ENCODE measurements at places on chromosomes 2 and 18.

- DNase-seq, result no peak
These were observed 344.6 kb upstream of the CHAC2 start for GRCh38 chr2:53422979-53423378.

- no peak for DNase-seq
These were observed 167.4 kb downstream of the SPAG16 start for GRCh38 chr2:213451542-213452239.

- DNase-seq, result no peak
These were observed 373.9 kb downstream of the GPD2 start for GRCh38 chr2:156810094-156810493.

DNA sequence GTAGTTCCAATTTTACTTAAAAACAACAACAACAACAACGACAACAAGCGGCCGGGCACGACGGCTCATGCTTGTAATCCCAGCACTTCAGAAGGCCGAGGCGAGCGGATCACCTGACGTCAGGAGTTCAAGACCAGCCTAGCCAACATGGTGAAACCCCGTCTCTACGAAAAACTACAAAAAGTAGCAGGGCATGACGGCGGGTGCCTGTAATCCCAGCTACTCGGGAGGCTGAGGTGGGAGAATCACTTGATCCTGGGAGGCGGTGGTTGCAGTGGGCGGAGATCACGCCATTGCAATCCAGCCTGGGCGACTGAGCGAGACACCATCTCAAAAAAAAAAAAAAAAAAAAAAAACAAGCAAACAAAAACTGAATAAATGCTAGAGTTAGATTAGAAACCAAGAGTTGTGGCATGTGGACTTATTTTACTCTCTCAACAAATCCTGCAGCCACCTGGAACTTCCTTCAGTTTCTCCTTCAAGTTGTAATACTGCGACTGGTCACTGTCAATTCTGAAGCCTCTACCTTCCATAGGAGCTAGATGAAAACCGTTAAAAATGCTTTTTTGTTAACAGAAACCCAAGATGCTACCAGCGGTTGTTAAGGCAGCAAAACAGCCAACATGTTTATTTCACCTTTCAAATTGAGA is 1.3 kb downstream of the ATP5F1A start:
- no peak for DNase-seq

DNA sequence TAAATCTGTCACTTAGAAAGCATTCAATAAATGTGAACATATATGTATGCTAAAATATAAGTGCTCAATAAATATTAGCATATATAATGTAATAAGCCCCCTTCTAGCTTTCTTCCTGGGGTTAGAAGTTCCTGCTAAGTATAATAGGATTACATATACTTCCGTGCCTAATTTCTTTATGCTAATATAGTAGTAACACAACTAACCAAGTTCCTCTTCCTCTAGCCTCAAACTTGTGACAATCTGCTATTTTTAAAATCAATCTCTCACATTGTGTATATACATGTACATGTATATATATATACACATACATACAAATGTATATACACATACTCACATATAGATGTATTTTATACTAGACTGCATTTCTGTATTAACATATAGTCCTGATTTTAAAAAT is 32.2 kb downstream of the TLK1 start:
- DNase-seq, result no peak

DNA sequence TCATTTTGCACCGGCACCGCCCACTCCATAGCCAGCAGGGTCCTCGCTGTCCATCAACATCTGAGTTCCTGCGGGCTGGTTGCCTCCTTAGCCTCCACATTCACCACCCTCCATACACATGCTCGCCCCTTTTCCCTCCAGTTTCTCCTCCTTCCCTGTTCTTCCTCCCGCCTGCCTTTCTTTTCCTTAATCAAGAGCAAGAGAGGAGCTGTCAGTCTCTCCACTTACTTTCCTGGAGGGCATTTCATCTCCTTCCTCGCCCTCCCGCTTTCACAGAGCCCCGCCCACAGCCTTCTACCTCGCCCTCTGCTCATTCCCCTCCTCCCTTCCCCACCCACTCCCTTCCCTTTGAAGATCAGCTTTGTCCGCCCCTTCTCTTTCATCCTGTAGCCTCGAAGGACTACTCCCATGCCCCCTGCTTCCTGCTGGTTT is 13.8 kb upstream of the ZBTB7C start:
- no peak for DNase-seq

DNA sequence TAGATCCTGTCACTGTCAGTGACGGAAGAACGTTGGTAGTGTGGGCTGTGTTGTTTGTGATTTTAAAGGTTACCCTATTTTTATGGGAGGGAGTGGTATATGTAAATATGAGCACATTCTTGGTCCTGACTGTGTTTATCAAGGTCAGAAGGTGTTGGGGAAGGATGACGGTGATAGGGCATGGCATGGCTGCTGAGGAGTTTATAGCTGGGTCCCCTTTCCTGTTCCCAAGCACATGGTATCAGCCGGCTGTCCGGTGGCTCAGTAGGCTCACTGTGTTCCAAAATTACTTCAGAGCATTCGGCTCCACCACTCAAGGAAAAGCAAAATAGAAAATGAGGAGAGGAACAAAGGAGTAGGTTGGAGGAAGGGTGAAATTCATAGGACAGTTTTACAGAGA is 28.6 kb downstream of the IRS1 start:
- no peak for DNase-seq

GRCh38 chr2:188235364-188235763 is 56.3 kb upstream of the GULP1 start:
- no peak for DNase-seq

DNA sequence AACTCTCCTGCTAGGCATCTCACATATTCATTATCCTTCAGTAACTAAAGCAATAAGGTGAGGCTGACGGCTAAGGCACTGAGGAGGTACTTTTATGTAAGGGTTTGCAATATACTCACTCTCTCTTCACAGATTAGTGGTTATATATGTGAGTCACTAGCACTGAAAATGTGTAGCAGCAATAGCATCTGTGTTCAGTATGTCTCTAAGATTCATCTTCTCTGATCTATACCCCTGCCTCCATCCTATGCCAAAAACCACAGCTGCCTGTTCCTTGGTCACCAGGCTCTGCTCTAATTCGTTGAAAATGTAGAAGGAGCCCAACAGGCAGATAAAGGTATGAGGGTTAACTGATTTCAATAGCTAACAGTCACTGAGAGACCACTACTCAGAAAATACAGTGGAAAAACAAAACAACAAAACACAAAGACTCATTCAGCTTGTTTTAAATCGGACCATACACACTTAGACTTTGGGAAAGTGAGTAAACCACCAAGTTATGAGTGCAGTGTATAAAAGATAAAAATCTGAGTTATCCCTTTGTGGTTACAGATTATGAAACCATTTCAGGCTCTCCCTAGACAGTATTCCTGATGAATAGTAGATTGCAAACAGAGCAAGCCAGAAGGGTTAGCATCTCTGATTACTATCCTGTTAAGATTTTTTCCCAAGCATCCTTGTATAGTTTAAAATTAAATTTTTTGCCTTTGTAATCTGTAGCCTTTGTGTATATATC is 75.3 kb upstream of the CYP26B1 start:
- no peak for DNase-seq

GRCh38 chr18:23399067-23399466 is 54.0 kb upstream of the RIOK3 start:
- DNase-seq, result no peak

- no peak for DNase-seq
These were observed 6.9 kb upstream of the BCL2L11 start for GRCh38 chr2:111113838-111114237.

- no peak for DNase-seq
These were observed 19.5 kb downstream of the SP140L start for GRCh38 chr2:230346465-230346864.

DNA sequence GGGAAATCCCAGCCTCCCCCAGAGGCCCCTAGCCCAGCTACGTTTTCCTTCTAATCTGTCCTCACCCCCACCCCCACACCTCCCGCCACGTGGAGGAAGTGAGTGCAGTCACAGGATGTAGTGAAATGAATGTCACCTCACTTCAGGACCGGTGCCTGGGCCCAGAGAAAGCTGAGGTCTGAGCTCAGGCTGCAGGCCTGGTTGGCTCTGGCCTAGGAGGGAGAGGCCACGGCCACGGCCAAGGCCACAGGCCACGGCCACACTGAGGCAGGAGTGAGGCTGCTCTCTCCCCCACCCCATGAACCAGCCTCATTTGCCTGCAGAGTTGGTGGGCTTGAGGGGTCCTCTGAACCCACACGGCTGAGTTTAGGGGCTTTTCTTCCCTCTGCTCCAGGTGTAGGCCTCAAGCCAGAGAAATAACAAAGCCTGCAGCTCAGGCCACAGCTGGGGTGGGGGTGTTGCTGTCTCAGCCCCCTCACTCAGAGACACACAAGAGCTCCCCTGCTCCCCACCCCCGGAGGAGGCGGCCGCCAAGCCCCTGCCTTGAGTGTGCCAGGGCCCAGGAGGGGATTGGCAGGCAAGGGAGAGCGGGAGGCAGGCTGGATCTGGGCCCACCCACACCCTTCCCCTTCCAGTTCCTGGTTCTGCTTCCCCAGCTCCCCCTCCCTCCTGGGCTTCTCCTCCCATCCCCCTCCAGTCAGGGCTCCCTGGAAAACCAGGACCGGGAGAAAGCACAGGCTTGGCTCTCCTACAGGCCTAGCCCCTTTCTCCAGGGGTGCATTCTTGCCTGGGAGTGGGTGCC is 27.0 kb downstream of the DNMT3A start:
- DNase-seq, result peak; percentile 71

GRCh38 chr2:207227749-207228145 is 62.0 kb upstream of the KLF7 start:
- no peak for DNase-seq

GRCh38 chr2:46175419-46175818 is 121.8 kb upstream of the EPAS1 start:
- no peak for DNase-seq

GRCh38 chr2:55459279-55459678 is 39.6 kb upstream of the CCDC88A start:
- no peak for DNase-seq

GRCh38 chr18:40867459-40867858 is 1087.6 kb upstream of the PIK3C3 start:
- DNase-seq, result no peak

- no peak for DNase-seq
These were observed 180.9 kb upstream of the HS6ST1 start for GRCh38 chr2:128499367-128500137.

All from NCI-H2227 treated with DMSO at 0.1 percent for 48 hours (cell line).